ENCODE measurements at places on chromosomes 7 and 10.
A peak's percentile ranks its signal among the peaks of the same experiment; 100 is the strongest.

GRCh38 chr7:78703391-78703790 is 750.1 kb downstream of the MAGI2 start:
- DNase-seq, result no peak

DNA sequence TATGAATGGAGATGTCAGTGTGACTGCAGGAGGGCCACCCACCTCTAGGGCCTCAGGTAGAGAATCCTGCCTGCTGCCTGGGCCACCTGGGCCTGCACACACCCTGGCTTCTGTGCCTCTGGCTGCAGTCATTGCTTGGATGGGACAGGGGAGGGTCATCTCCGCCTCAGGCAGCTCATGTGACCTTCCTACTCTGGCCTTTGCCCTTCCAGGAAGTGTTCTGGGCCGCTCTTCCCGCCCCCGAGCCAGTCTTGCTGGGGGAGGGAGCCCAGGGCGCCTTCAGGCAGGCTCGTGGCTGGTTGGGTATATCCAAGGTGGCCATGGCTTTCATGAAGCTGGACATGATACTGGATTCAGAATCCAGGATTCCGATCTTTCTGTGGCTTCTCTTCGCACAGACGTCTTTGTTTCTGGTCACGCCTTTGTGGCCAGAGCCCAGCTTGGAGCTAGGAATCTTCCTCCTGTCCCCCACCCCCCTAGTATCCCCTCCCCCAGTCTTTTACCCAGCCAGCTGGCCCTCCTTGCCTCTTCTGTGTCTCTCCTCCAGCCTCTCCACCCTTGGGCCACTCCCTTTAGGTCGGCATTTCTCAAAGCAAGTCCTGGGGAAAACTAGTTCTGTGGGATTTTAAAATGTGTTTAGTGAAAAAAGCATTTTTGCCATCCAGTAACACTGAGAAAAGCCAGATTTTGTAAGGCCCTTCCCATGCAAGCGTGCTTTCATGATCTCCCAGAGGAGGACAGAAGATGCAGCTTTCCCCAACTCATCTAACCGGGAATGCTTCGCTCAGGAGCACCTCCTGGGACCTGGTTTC is 119.6 kb downstream of the ZMIZ1 start:
- DNase-seq, result no peak

- no peak for DNase-seq
Observed at GRCh38 chr7:116311816-116312471, 101.6 kb downstream of the TES start.

DNA sequence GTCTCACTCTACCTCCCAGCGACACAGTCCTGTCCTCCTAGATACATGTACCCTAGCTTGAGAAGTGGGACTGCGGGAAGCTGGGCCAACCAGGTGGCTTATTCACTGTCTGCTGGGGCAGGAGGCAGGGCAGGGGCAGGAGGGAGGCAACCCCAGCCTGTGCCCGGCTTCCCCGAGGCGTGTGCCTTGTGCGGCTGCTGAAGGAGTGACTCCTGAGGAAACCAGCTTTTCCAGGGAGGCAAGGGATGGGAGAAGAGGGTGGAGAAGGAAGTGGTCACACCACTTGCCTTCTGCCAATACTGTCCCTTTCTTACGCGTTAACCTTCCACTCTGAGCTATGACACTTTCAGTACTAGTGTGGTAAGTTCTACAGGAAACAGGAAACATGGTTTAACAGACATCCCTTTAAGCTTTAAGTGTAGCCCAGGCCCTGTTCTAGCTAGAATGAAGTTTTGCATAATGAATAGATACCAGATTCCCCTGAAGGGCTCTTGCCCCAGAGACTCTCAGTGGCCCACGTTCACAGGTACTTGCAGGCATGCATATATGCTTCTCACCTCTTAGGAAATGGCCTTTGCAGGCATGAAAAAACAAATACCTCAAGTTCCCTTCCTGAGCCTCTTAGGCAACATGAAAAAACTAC is 40.6 kb downstream of the SYPL1 start:
- DNase-seq, result peak; percentile 63

GRCh38 chr10:13671904-13672303 is 85.1 kb downstream of the PRPF18 start:
- DNase-seq, result no peak

DNA sequence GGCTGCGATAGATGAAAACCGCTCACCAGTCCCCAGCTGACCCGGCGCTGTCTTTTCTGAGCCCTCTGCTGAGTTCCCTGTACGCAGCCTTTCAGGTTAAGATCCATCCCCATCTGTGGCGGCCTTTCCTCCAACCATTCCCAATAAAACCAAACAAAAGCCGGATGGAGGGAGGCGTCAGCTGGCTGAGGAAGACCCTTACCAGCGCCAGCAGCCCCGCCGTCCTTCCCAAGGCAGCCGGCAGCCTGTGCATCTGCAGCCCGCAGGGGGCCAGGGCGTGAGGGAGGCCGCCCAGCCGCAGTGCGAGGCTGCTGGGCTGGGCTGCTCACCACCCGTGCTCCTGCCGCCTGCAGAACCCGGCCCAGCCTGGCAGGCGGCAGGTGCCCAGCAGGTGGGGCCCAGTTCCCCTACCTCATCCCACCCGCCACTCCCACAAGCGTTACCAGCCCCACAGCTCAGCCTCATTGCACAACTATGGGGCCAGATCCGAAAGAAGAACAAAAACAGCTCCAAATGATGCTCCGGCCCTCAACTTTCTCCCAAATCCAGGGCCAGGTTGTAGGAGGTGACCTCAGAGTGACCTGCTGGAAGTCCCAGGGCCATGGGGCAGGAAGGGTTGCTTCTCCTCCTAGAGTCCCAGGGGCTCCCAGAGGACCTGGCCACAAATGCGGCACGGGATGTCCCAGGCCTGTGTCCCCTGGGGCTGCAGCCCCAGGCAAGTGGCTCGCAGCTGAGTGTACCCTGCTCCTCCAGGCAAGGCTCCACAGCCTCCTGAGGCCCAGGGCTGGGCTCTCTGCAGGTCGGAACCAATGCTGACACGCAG is 23.8 kb downstream of the PAPOLB start:
- DNase-seq, result no peak

Data from activated naive CD4-positive, alpha-beta T cell treated with anti-CD3 and anti-CD28 coated beads, Interleukin-2, amount 10 ng/mL, durations not matched to agents 7 days and 5 days (primary cell).